ENCODE measurements at places on chromosomes 6 and 20. TPM values are rescaled to one million over a fixed set of nuclear protein-coding genes. Genes with fewer than 3 reads are reported as not detected.

DNA sequence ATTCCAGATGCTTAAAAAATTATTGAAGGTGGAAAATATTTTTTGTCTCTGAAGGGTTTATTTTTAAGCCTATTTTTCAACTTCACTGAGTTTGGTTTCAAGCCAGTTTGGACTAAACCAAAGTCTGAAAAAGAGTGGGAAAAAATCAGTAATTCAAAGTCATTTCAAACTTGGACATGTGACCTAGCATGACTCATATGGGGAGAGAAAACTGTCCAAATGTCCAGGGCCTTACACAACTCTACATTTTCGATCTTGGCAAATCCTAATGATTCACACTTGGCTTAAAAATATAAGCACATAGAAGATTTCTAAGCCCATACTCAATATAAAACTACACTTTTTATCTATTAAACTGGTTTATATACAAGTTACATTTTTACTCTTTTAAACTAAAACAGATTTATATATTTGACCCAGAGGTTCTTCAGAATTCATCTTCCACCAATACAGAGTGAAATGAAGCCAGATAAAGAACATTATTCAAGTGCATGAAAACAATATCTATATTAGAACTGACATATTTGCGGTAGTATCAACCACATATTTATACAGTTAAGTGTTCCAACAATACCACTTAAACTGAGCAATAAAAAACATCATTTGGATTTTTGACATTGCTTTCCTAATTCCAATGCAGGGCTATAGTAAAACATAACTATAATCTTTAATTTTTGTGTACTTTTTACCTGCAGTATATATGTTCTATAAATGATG lies 110.3 kb upstream of the TCF21 start:
- DNase-seq: no peak

GRCh38 chr20:13891575-13891974 lies 98.8 kb downstream of the SEL1L2 start:
- no peak for DNase-seq

DNA sequence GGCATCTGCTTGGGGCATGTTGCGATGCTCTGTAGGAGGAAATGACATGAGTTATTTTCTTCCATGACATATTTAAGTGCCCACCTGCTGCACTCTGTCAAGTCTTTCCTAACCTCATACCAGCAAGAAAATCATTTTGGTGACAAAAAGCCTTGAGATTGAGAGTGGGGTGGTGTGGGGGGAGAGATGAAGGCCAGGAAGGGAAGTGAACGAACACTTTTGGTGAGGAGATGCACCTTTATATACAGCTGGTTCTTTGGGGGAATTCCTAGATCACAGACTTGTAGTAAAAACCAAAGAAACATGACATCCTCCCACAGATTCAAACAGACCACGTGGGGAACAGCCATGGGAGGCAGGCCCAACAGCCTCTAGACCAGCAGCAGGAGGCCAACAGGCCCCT lies 26.1 kb downstream of the NCOA5 start:
- no peak for DNase-seq

CHRNA4 gene
- polyA plus RNA-seq: 5.0 TPM
